Activated CD8-positive, alpha-beta memory T cell treated with anti-CD3 and anti-CD28 coated beads, Interleukin-2, amount 50 U/mL, for 4 hours (primary cell): ENCODE measurements at places on chromosomes 1 and 21.

GRCh38 chr1:106952776-106953175, 103.7 kb upstream of the PRMT6 start:
- DNase-seq, result no peak

DNA sequence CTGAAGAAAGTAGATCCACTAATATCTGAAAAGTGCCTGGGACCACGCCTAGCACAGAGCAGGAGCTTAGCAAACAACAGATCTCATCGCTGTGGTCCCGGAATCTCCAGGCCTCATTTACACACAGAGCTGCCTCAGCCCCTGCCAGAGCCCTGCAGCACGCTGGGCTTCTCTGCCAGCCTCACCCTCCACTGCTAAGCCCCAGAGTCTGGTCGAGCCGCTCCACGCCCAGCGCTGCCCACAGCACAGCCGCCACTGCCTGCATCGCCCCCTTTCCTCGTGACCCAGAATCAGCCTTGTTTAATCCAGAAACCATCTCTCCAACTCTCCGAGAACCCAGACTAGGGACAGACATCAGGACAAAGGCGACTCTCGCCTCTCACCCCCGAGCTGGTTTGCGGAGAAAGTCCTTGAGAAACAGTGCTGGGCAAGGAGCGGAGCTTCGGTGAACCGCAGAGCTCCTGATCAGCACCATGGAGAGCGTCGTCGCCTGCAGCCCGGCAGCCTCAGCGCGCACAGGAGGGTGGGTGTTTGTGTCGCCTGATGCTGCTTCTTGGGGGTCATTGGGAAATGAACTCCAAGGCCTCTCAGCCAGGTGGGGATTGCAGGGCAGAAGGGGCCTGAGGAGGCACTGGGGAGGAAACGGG, 145.1 kb downstream of the NPHP4 start:
- DNase-seq, result no peak

DNA sequence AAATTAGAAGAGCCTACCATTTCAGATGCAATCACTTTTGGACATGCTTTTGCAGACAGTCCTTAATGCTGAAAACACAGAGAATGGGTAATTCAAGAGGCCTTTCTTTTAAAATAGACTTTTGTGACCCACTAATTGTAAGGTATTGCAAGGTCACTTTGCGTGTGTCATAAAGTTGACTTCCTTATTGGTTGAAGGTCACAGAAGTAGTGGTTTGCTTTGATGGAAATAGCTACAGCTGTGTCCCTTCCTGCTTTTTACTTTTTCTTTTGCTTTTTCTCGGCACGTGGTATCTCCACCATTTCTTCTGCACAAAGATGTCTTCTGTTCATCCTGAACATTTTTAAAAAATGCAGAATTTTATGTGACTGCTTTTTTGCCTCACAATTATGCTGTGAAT, 146.8 kb downstream of the DYRK1A start:
- no peak for DNase-seq

DNA sequence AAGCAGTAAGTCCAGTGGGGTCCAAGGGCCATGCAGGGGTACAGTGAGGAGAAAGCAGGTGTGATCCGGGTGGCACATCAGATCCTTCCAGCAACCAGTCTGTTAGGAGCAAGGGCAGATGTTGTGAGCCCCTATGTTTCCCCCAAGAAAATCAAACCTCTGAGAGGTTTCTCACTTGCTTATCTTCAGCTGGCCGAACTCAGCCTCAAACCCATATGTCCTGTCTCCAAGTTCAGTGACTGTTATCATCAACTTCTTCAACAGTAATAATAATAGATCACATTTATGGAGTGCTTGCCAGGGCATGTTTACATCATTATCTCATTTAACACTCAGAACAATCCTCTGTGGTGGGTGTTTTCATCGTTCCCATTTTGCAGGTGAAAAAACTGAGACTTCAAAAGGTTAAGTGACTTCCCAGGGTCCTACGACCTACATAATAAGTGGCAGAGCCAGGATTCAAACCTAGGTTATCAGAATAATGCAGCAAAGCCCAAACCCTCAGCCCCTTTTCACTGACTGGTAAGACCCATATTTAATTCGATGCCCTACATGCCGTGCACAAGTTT, 3.3 kb downstream of the CAPN2 start:
- DNase-seq, result no peak

DNA sequence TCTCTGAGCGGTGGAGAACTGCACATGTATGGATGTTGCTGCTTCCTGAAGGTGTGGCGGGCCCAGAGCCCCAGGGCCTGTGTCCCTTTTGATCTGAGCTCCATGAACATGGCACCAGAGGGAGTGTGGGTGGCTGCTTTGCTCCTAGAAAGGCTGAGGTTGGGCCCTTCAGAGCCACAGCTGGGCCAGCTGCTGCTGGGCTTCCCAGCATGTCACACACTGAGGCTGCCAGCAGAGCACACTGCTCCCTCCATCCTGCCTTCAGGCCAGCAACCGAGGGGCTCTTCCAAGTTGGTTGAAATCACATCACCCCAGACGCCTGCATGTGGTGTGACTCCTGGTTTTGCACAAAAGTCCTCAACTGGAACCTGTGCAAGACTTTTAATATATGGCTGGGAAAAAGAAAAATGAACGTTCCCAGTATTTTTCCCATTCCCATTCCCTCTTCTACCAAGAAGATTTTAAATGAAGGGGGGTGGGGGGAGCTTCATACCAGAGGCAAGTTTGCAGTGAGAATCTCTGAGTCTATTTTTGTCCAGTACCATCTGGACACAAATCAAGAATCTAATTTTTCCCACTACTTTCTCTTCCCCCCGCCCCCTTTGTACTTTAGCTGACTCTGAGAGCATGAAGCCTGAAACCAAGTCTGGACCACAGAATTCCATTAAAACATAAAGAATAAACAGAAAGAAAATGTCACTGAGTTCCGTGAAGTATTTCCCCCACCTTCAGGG, 26.2 kb upstream of the NGF start:
- DNase-seq, result no peak

DNA sequence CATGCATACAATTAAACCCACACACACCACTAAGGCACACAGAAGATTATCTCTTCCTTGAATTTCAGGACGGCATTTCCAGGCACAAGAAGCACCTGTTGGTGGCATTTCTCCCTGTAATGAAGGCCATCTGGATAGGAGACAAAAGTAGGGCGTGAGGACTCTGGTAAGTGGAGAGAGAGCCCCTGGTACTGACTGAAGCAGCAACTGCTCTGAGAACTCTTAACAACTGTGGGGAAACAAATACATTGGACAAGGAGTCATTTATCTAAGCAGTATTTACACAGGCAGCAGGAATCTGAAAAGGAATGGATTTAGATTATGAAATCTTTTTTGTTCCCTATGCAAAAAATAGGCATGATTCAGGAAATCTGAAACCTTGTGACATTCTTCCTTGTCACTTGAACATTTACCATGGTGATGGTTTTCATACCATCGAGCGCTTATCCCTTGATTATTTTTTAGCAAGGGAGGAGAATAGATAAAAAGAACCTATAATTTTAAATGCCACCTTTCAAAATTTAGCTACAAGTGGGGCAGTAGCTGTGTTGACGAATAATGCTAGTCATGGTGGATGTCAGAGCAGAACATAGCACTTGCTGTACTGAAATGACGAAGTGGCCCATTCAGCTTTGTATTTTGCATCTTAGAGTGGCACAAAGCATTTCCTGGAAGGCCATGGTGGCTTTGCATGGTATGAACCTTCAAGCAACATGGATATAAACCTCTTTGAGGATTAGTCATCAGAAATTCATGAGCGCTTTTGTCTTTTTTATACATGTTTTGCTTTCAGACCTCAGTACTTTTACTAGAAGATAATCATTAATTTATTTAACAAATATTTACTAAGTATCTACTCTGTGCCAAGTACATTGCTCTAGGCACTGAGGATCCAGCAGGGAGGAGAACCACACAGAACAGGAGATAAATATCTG, 362.0 kb downstream of the ADGRL2 start:
- no peak for DNase-seq

GRCh38 chr1:27428316-27429028, 36.0 kb downstream of the GPR3 start:
- DNase-seq, result no peak

GRCh38 chr1:222284466-222284865, 263.4 kb downstream of the HHIPL2 start:
- no peak for DNase-seq

GRCh38 chr1:34199927-34200326, 23.2 kb downstream of the C1orf94 start:
- no peak for DNase-seq

- no peak for DNase-seq
Measured at GRCh38 chr1:191839891-191840290, 318.4 kb upstream of the RGS18 start.

- DNase-seq, result no peak
Measured at GRCh38 chr1:107124694-107125093, 16.1 kb upstream of the NTNG1 start.

- DNase-seq, result no peak
Measured at GRCh38 chr1:185720633-185721272, 13.4 kb upstream of the HMCN1 start.

DNA sequence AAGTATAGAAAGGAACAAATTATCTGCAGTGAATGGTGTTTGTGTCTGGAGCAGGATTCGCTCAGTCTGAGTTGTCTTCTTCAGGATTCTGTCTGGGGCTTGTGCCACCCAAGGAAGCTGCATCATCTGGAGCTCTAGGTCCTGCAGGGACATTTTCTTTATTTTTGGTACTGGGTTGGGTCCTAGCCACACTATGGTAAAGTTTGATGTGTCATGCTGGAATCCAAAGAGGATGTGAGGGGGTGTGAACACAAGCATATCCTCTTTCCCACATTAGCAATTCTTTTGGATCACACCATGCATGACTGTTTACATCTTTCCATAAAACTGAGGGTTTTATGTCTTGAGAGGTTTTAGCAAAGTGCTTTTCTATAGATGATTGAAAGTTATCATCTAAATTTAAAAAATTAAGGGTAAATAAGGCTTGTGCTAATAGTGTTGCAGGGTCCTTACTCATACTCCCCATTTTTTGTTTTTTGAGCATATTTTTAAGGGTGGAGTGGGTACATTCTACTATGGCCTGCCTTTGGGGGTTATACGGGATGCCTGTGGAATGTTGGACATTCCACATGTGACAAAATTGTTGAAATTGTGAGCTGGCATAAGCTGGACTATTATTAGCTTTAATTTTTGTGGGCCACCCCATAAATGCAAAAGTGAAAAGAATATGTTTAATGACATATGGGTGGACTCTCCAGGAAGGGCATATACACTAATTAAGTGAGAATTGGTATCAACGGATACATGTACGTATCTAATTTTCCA, 152.0 kb upstream of the HMCN1 start:
- DNase-seq, result no peak

DNA sequence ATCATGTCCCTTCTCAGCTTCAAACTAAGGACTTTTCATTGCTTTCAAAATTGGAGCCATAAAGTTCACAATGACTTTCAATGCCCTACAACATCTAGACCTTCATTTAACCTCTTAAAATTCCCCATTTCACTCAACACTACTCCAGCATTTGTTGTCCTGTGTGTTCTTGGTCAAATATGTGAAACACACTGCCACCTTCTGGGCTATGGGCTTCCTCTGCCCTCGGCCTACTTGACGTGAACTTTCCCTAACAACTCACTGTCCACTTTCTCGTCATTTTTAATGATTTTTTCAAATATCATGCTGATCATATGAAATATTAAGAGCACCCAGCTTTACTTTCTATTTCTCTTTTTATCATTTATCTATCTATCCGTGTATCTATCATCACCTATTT, 2018.4 kb downstream of the NCAM2 start:
- DNase-seq, result no peak

DNA sequence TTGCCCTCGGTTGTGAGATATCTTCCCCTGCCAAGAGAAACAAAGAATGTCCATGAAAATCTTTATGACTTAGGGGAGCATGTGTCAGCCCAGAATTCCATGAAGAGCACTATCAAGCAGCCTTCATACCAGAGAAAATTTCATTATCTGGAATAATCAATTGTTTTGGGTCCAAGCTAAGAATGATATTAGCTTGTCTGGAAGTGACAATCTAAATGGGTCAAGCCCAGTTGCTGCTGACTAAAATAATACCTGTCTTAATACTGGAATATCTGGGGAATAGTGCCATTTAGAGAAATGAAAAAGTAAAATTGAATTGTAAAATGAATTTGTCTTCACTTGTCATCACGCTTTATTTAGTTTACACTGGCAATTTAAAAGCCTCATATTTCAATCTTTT, 407.4 kb downstream of the PLA2G4A start:
- no peak for DNase-seq

GRCh38 chr1:16013220-16013907, 4.5 kb downstream of the HSPB7 start:
- peak; percentile 71 for DNase-seq

DNA sequence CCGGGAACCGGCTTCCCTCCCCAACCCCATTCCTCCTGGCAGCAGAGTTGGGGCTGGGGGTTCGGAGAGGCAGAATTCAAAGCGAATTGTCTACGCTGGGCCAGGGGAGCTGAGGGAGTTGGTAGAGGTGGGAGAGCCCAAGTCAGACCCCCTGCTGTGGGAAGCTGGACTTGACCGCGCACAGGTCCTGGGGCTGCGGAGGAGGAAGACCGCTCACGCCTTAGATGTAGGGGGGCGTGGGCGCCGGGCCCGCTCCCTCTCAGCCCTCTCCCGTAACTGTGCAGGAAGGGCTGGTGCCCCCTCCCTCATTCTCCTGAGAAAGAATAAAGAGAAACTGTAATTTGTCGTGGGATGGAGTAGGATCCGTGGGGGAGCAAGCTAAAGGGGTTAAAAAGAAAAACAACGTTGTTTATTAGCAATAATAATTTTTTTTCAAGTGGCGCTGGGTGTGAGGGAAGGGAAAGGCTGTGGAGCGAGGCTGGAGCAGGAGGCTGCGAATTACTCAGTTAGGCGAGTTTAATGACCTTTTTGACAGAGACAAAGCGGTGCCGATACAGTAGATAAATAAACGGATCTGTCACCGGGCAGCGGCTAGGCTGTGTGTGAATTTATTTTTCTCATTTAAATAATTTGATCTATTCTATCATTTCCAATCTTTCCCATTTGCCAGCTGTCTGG, 838 bp upstream of the GRIK3 start:
- no peak for DNase-seq

DNA sequence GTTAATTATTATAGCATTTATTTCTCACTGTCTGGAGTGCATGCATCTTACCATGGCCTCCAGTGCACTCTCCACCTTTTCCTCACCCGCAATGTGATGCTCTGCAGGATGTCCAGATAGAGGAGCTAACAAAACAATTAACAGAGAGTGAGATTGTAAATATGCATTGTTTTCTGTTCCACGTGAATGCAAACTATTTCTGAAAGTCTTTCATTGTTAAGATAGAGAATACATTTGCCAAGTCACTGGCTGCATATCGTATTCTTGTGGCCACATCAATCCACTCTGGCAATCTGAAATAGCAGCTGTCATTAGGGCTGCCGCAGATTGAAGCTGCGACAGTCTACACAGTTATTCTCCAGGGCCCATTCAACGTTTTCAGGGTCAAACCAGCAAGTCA, 143.8 kb downstream of the DUSP10 start:
- no peak for DNase-seq

- no peak for DNase-seq
Measured at GRCh38 chr1:3368711-3369445, 85.6 kb upstream of the ARHGEF16 start.
